ENCODE measurements at places on chromosomes 6 and 20.

DNA sequence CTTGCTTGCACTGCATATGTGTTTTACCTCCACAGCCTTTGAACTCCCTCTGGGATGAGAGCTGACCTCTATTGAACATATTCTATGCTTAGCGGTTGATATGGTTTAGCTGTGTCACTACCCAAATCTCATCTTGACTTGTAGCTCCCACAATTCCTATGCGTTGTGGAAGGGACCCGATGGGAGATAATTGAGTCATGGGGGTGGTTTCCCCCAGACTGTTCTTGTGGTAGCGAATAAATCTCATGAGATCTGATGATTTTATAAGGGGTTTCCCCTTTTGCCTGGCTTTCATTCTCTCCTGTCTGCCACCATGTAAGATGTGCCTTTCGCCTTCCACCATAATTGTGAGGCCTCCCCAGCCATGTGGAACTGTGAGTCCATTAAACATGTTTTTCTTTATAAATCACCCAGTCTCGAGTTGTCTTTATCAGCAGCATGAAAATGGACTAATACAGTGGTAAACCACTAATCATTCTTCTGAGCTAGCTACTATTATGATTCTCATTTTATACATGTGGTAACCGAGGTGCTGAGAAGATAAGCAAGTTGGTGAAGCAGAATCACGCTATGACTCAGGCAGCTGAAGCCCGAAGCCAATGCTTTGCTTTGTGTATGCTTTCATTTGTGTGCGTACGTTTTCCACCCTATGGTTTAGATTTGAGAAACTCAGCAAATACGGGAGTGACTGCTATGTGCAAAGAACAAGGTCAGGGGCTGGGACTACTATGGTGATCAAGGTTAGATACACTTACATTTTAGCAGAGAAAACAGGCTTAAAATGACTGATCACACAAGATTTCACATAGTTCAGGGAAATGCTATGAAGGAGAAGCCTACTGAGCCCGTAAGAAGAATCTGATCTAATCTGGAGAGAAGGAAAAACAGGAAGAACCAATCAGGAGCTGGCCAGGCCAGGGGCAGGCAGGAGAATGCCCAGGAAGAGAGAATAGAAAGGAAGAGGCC lies 363.5 kb downstream of the ESR1 start:
- no peak for DNase-seq

DNA sequence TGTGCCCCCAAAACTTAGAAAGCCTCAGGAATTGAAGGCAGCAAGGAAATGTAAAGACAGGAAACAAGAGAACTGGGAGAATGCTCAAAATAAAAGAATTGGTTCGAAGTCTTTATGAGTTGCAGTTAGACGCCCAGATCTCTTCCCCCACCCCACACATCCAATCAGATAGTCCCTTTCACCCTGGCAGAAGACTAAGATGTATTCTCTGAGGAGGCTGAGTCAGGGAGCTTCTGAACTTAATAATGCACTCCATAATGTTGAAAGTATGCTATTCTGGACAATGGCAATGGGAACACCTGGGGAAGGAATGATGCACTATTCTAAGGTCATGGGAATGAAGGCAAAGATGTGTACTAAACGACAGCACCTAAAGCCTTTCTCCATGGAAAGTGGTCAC lies 173.6 kb downstream of the MTFR2 start:
- DNase-seq, result no peak

DNA sequence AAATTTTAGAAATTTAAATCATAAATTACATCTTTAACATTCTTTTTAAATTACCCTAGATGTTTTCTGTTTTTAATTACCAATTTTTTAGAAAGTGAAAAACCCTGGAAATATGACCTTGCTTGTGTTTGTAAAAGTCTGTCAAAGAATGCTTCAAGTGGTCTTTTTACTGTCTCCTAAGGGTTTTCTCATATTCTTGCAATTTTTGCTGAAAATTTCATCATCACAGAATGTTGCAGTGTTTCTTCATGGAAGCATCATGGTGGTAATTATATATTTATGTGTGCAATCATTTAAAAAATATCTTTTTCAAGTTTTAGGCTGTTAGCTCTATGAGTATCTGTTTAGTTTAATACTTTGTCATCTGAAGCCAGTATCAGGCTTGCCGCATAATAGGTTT lies 178.2 kb downstream of the HDGFL1 start:
- DNase-seq, result no peak

- no peak for DNase-seq
Measured at GRCh38 chr6:50891290-50891689, 72.6 kb downstream of the TFAP2B start.

- DNase-seq, result no peak
Measured at GRCh38 chr6:156347656-156348055, 429.5 kb upstream of the ARID1B start.

- no peak for DNase-seq
Measured at GRCh38 chr6:1610497-1611321, 994 bp downstream of the FOXC1 start.

- no peak for DNase-seq
Measured at GRCh38 chr6:168212362-168212761, 107.2 kb downstream of the DACT2 start.

DNA sequence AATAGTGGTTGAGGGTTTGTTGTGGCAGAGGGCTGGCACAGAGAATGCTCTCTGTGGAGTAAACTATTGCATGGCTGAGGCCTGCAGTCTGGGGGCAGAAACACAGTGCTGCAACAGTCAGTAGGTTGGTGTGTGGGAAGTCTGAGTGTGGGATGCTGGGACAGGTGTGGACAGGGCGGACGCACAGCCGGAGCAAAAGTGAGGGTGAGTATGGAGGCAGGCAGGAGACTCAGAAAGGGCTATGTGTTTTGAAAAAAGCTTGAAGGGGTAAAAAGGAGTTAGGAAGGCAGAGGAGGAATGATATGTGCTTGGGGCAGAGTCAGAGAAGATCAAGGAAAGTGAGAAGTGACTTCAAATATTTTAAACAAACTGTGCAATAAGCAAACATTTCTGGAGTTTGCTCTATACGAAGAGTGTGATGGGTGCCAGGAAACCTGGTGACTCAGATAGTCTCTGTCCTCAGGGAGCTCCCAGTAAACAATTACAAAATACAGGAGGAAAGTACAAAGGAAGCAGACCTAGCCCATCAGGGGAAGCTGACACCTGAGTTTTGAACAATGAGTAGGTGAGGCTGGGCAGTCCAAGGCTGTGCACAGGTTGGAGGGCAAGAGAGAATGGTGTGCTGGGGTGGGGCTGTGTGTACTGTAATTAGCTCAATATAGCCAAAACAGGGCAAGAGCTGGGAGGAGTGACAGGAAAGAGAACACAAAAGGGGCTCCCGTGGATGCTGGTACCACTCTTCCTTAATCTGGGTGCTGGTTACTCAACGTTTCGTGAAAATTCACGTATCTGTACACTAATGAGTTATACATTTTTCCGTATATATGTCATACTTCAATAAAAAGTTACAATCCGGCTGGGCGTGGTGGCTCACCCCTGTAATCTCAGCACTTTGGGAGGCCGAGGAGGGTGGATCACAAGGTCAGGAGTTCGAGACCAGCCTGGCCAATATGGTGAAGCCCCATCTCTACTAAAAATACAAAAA lies 55.2 kb downstream of the PIGU start:
- no peak for DNase-seq

Data from NCI-H1048 (cell line).